Activated CD4-positive, alpha-beta T cell treated with anti-CD3 and anti-CD28 coated beads, Interleukin-2, amount 50 U/mL, for 48 hours (primary cell): ENCODE measurements at places on chromosomes 5 and 9.
A peak's percentile ranks its signal among the peaks of the same experiment; 100 is the strongest.

GRCh38 chr5:32280656-32281081 is 32.1 kb downstream of the MTMR12 start:
- peak; percentile 39 for DNase-seq

DNA sequence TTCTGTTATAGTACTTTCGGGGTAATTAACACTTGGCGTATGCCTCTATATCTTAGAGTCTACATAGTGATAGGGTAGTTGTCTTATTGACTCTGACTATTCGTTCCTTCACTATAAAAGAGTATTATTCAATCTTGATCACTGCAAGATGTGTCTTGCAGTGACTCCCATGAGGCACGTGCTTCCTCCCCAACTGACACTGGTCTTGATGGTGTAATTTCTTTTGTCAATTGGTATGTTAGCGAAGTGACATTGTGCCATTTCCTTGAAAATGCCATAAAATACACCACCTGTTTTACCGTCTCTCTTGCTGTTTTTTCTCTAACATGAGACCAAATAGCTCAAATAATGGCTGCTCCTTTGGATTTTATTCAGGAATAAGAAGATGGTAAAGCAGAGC is 1314.1 kb upstream of the CDH6 start:
- no peak for DNase-seq

DNA sequence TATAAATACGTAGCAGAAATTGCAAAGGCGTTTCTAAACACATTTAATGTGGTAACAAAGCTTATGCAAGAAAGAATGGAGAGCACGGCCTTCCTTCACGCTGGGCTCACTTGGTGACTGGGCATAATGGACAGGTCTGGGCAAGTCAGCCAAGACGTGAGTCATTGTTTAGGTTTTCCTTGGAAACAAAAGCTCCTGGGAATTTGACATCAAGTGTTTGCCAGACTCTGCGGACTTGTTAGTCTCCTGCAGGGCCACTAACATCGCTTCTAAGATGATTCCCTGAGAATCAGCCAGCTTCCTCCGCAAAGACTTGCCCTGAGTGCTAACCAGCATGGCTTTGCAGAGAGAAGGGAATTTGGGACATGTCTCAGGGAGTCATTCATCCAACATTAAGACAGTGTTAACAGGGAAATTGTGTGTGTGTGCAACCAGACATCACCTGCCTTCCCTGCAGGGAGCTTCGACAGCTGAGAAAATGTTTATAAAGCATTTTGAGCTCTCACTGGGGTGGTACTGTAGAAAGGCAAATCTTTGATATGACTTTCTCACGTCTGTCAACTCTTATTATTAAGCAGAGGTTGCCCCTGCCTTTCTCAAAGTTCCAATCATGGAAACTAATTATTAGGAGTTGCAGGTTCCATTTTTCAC is 182.5 kb downstream of the NTRK2 start:
- DNase-seq, result no peak

DNA sequence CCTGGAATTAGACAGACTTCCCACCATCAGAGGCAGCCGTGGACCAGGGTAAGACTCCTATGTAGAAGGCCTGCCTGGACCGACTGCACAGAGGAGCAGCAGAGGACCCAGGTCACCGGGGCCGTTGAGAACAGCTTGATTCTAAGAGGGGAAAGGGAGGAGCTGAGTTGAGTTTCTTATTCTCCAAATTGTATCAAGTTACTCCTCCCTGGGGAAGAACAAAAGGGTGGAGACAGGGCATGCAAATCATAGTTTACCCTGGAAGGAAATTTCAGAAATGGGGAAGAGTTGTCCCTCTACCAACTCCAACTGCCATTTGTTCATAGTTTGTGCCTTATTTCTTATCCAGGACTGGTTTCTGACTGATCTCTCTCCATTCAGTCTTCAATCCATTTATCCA is 20.9 kb upstream of the SLC31A2 start:
- DNase-seq, result no peak

DNA sequence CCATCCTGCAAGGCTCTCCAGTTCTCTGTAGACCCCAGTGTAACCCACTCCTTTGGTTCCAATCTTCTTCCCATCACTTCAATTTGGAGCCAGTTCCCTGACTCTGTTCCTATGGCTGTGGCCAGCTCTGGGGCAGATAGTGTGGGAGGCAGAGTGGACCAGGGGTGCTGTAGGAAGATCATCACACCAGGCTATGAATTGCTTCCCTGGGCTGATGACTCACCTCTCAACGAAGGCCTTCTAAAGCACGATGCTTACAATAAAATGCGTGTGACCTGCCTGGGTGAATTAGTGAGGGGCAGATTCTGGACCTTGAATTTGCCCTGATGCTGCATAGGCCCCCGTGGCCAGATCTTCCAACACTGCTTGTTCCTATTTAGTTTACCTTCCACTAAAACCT is 289.7 kb downstream of the FBXL7 start:
- DNase-seq, result no peak

GRCh38 chr9:69476797-69477196 is 151.8 kb downstream of the ENTREP1 start:
- no peak for DNase-seq

DNA sequence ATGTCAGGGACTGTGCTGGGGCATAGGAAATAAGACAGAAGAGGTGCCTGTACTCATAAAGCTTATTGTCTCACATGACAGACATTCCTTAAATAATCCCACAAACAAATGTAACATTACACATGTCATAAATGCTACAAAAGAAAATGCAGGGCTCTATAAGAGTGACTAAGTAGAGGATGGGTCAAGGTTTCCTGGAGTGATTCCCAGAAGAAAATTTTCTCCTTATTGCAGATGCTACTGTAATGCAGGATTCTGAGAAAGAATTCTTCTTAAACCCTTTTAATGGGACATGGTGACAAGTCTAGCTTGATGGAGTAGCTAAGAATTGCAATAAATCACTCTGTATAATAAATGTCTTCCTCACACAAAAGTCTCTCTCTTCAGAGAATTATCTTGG is 55.7 kb downstream of the SH3TC2 start:
- DNase-seq, result no peak

GRCh38 chr5:112975721-112976431 is 722 bp upstream of the DCP2 start:
- peak; percentile 30 for DNase-seq

DNA sequence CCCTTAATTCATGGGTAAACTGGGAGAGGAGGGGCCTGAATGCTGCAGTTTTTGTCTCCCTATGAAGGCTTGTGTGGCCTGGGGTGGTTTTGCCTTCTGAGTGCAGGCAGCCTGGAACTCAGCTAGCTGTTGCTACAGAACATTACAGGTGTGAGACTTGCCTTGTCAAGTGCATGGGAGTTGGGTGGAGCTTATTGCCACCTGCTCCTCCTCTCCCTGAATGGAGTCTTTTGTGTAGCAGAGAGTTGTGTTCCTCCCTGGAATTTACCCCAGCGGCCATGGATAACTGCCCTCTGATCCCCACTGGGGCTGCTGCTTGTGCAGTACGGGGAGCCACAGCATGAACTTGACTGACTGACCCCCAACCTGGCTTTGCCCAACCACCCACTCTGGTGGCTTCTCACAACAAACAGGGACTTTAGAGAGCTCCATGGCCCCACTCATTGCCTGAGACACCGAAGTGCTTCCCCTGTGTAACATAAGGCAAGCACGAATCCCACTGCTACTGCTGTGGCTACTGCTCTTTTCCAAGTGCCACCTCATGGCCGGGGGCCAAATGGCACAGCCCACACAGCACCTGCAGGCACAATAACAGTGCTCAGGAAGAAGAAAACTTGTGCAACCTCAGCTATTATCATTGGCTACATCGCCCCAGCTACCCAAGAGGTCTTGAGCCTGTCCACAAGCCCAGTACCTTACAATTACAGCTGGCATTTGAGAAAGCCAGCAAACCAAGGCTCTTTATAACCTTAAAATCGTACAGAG is 942.9 kb downstream of the CDH18 start:
- DNase-seq, result no peak

- DNase-seq, result no peak
Observed at GRCh38 chr5:147046281-147046680, 167.7 kb upstream of the PPP2R2B start.

GRCh38 chr5:26482076-26482809 is 556.1 kb downstream of the CDH9 start:
- no peak for DNase-seq

DNA sequence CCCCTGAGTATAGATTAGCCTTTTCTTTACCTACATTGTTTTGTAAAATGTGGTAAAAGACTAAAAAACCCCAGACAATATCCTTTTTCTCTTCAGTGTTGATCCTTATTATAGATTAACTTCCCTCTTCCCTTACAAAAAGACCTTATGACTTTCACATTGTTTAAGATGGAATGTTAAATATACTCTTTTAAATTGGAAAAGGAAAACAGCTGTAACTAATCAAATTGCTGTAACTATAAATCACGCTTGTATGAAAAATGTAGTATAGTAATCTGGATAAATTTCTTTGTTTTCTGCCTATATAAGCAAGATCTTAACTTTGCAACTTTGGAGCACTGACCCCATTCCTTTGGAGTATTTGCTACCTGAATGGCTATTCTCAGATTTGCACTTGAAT is 383.1 kb downstream of the FAM170A start:
- no peak for DNase-seq

DNA sequence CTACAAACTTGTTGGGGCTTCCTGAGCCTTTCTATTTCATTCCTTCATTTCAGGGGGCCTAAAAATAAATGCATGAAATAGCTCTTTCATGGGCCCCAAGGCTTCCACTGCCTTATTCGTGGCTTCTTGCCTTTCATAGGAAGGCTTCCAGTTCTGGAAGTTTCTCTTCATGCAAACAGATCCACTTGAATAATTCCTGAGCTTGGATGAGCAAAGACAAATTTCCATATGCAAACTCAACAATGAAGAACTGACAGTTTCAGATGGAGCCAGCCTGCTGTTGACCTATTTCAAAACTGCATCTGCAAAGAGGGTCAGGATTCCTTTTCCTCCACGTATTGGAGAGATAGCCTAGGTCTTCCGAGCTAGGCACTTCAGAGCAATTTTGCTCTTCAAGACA is 142.1 kb downstream of the MLLT3 start:
- no peak for DNase-seq

DNA sequence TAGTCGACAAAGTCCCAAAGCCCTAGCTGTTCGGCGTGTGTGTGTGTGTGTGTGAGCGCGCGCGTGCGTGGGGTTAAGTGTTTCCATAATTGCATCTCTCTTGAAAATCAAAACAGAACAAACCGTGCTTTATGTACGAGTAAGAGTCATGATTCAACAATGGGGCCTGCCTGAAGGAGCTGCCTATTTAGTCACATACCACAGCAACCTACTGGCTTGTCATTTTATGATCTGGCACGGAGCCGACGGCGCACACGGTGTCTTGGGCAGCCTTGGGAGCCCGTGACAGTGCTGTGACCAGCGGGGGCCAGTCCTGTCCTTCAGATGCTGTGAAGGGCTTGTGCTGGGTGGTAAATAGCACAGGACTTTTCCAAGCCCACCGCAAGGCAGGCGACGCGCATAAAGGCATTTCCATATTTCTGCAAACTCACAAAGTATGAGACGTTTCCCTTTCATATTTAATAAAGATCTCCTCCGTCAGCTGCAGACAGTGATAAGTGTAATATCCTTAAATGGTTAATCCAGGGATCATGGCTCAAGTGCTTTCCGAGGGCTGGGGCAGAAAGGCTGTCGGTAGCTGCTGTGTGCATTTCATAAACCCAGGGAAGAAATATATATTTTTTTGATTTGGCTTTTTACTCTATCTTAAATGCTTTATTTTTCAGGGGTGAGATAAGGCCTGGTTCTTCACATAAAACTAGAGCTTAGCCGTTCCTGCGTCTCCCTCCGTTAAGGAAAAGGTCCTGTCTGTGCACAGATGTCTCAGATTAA is 270.2 kb upstream of the IRX1 start:
- no peak for DNase-seq

GRCh38 chr9:32875242-32875641 is 91.9 kb downstream of the TMEM215 start:
- no peak for DNase-seq

DNA sequence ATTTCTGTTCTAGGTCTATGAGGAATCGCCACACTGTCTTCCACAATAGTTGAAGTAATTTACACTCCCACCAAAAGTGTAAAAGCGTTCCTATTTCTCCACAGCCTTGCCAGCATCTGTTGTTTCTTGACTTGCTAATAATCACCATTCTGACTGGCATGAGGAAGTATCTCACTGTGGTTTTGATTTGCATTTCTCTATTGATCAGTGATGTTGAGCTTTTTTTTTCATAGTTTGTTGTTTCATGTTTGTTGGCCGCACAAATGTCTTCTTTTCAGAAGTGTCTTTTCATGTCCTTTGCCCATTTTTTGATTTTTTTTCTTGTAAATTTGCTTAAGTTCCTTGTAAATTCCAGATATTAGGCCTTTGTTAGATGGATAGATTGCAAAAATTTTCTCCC is 867.1 kb downstream of the DTWD2 start:
- no peak for DNase-seq

DNA sequence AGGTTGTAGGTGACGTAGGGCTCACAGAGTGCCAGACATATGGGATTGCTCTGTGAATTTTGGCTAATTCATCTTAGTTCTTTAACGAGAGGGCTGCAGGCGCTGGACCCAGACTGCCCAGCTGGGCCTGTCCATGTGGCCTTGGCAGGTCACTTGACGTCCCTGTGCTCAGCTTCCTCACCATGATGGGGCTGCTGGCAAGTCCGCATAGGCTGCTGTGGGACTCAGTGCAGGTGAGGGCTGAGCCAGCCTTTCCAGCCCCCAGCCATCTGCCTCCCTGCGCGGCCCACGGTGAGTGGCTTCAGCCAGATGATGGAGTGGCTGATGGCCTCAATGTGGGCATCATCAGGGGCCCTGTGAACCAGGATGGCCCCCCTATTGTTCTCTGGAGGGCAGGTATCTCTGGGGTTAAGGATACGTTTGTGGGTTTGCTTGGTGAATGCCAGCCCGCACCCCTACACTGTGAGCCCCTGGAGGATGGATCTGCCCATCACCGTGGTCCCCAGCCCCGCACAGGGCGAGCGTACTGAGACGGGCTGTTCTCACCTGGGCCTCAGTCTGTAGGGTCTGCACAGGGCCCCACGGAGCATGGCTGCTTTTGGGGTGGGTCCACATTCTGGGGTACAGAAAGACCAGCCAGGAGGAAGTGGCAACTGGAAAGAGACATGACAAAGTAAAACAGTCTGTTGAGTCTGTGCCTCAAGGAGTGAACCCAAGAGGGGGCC is 3.7 kb downstream of the CARD19 start:
- DNase-seq, result no peak

- DNase-seq, result no peak
Observed at GRCh38 chr9:14317667-14318320, 3.9 kb upstream of the NFIB start.

DNA sequence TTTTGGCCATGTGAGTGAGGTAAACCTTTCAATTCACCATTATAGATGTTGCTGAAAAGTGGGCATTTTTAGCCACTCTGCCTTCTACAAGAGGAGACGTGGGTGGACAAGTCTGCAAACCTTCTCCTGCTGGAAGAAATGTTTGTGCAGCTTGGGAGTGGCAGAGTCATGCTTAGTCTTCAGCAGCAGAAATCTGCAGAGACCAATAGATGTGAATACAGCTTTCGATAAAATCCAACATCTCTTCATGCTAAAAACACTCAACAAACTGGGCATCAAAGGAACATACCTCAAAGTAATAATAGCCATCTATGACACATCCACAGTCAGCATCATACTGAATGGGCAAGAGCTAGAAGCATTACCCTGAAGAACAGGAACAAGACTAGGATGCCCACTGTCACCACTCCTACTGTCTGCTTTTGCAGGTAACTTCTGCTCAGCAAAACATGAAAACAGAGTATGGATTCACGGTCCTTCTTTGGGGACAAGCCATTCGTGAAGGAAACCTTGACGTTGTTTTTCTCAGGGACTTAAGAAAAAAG is 91.3 kb downstream of the RALGPS1 start:
- DNase-seq, result no peak
